Stimulated activated naive CD4-positive, alpha-beta T cell (primary cell): ENCODE measurements at places on chromosomes 12 and 14.

- no peak for DNase-seq
Observed at GRCh38 chr12:117091758-117092510, 7.3 kb downstream of the TESC start.

- DNase-seq = no peak
Observed at GRCh38 chr14:94348836-94349235, 25.7 kb upstream of the SERPINA6 start.

DNA sequence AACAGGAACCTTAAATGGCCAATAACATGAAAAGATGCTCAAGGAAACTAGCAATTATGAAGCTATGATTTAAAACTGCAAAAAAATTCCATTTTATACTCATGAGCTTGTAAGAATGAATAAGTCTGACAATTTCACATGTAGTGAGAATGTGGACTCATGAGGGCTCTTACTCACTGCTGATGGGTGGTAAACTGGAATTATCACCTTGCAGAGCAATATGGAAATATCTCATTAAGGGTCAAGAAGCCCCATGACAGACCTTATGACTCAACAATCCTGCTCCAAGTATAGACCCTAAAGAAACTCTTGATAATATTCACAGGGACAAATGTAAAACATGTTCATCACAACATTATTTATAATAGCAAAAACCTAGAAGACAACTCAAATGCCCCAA, 23.5 kb upstream of the SMAGP start:
- no peak for DNase-seq

DNA sequence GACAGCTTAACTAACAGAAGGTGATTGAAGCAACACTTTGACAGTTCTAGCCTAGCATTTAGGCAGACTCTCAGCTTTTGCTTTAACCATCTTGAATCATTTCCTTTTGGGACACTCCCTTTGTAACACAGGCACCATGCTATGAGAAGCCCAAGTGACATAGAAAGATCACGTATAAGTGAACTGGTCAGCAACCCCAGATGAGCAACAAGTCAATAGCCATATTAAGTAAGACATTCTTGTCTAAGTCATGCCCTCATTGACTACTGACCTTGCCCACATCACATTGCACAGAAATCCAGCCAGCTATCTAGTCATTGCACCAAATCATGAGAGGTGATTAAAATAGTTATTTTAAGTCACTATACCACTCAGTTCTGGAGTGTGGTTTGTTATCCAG, 476.8 kb downstream of the TRHDE start:
- DNase-seq = no peak

DNA sequence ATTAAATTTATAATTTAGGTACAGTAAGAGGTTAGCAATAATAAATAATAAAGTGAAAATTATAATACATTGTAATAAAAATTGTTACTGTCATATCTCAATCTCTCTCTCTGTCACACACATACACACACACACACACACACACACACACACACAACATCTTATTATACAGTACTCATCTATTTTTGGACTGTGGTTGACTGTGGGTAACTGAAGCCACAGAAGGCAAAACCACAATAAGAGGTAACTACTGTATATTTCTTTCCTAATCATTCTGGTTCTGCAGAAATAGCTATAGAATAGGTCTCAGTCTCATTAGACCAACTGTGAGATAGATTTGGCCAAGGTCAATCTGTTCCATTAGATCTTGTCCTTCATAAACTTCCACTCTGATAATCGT, 33.1 kb upstream of the PTPRO start:
- DNase-seq = no peak

DNA sequence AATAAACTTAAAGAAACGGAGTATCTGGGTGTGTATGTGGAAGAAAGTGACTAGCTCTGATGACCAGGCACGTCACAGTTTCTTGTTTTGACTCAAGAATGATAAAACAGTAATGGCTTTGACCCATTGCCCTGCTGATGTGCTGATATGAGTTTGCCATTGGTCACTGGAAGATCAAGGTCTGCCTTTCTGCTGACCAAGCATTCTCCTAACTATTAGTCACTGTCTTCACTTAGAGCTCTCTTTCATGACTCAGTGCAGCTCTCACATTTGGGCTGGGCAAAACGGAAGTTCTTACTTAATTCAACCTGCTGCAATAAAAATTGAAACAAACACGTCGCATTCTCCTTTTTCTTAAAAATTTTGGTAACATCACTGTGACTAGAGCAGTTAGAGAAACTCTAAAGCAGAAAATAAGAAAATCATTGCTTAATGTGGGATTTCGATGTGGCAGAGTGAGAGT, 366.7 kb downstream of the BTG1 start:
- no peak for DNase-seq

GRCh38 chr12:56188131-56188777, 1.0 kb downstream of the SMARCC2 start:
- DNase-seq = no peak

- no peak for DNase-seq
Observed at GRCh38 chr14:92366237-92366636, 43.3 kb downstream of the SLC24A4 start.

GRCh38 chr12:68069275-68069674, 80.0 kb downstream of the IFNG-AS1 start:
- DNase-seq = no peak

GRCh38 chr12:91127751-91128150, 16.5 kb upstream of the LUM start:
- DNase-seq = no peak

DNA sequence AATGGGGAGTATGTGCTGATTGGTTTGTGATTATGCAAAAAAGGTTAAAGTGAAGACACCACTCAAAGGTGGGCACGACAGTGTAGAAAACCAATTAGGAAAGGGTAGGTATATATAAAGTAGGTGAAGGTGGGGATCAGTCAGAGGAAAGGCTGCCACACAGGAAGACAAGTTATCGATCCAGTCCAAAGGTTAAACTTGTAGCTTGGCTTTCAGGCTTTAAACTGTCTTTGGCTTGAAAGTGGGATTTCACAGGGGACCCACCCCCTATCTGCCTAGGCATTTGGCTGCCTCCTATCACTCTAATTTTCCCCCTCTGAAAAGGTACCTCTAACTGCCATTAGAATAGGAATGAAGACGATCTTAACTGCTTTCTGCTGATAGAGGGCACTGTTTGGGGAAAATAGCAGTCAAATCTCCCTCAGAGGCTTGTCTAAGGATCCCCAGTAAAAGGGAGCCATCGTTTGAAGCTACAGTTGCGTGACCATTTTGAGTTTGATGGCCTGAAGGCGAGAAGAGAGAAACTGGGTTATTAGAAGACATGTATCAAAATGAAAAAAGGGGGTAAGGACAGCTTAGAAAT, 250.2 kb downstream of the GPHN start:
- DNase-seq = no peak

DNA sequence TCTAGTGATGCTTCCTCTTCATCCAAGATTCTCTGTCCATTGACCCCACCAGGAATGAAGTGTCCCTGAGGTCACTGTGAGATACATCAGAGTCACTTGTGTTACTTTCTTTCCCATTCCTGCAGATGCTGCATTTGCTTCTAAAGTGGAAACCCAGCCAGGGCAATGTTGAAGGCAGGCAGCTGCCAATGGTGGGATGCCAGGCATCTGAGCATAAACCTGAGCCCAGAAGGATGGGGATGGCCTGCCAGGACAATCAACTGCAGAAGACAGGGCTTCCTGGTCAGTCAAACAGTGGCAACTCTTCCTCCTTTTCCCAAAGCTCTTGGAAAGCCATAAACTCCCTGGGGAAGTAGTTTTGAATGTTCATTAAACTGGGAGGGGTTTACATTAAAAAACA, 178.0 kb upstream of the TMEM132C start:
- no peak for DNase-seq

GRCh38 chr14:96160913-96161310, 43.7 kb upstream of the BDKRB2 start:
- no peak for DNase-seq

DNA sequence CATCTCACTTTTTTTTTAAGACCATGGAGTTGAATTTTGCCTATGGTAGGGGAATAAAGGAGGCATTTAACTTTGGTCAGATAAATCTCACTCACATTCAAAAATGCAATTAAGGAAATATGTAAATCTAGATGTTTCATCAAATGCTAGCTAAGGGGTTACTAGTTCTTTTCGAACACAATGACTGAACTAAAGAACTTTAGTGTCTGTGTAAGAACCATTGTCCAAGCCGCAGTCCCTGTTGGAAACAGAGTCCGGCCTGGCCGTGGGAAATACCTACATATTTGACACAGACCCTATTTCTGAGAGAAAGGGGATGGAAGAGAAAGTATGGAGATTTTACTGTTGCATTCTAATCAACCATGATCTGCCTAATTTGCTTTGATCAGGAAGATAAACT, 17.4 kb downstream of the LGR5 start:
- DNase-seq = no peak

GRCh38 chr12:13702381-13702780, 279.0 kb downstream of the GRIN2B start:
- DNase-seq = no peak

DNA sequence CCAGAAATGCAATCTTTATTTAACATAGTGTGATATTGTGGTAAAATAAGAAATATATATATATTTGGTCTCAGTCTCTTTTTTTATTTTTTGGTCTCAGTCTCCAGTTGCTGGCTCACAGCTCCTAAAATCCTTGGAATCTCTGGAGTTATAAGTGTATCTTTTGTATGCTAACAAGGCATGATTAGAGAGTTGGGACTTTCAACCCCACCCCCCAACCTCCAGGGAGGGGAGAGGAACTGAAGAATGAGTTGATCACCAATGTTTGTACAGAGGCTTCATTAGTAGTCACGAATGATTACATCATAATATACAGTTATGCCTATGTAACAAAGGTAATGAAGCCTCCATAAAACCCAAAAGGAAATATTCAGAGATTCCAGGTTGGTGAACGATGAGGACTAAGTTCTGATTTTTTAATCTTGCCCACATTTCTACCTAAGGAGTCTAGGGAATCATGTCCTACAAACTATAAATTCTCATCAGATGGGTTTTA, 22.8 kb upstream of the LALBA start:
- DNase-seq = no peak

DNA sequence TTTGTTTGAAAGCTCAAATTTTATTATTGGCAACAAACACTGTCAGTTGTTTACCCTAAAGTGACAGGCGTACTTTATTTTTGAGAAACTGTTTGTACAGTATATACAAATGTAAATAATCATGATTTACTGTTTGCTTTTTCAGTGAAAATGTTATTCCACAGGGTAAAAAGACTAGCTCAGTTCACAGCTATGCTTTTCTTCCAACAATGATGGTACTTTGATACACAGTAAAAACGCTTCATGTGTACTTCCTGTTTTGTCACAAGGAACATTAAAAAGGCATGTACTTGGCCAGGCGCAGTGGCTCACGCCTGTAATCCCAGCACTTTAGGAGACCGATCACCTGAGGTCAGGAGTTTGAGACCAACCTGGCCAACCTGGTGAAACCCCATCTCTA, 53.7 kb downstream of the MON2 start:
- no peak for DNase-seq

GRCh38 chr12:54154681-54155186, 34.1 kb downstream of the SMUG1 start:
- no peak for DNase-seq

- DNase-seq = no peak
Observed at GRCh38 chr12:114414866-114415524, 9.1 kb upstream of the TBX5 start.

GRCh38 chr14:42490536-42490935, 883.9 kb downstream of the LRFN5 start:
- DNase-seq = no peak

DNA sequence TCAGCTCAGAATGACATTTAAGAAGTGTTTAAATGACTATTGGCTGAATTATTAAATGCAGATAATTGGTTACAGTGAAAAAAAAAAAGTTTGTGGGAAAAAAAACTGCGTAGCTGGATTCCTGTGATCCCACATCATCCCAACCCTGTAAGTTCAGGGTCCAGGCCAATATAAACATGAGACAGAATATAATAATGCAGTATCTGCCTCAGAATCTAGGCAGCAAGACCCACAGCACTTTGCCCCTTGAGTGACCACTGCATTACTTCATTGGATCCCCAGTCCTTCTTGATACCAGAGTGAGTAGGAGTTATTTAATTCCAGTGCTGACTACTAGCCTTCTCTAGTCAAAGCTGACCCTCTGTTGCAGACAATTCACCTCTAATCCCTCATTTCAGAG, 272.6 kb downstream of the CCER1 start:
- no peak for DNase-seq

DNA sequence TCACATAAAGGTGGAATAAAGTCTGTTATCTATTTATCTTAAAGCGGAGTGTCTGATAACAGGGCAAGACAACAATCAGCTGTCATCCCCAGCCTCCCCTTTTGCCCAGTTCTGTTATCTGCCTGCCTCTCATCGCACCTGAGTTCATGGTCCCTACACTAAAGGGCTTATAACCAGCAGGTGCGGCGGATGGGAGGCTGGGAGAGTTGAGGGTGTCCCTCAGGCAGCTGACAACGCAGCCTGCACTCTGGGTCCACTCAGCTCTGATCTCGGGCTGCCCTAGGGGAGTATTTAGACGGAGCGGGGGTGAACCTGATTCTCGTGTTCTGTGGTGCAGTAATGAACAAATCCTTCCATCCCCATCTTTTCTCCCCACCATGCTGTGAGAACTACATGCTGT, 34.0 kb upstream of the JDP2 start:
- DNase-seq = no peak

GRCh38 chr14:76772300-76773187, 11.3 kb downstream of the VASH1 start:
- no peak for DNase-seq

DNA sequence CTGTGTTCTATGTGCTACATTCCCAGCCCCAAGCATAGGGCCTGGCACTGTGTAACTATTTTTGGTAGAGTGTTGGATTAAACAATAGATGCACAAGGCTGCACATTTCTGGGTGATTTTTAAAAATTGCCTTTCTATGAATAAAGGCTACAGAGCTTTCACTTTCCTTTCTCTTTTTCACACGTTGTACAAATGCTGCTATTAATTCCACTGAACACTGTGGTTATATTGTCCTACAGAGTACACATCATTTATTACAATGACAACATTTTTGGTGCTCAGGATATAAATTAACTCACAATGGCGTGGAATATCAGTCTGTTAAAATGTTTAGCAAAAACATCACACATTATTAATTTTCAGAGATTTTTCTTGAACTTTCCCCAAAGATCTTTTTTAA, 3.6 kb upstream of the EML1 start:
- no peak for DNase-seq

DNA sequence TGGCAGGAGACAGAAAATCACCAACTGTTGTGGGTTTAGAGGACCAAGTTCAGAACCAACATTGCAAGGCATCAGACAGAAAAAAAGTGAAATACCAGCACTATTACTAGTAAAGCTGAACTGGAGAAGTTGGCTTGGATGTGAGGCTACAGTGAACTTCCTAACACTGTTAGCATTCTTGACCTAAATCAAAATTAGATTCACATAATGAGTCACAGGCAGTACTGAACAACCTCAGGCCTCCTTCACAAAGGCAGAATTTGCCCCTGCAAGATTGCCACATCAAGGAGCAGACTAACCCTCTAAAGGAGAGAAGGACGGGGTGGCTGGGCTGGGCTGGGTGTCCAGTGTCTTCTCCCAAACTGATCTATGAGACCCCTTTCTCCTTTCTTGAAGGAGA, 539.7 kb downstream of the SNAPC1 start:
- DNase-seq = no peak
